ENCODE measurements at places on chromosomes 11 and 22.

DNA sequence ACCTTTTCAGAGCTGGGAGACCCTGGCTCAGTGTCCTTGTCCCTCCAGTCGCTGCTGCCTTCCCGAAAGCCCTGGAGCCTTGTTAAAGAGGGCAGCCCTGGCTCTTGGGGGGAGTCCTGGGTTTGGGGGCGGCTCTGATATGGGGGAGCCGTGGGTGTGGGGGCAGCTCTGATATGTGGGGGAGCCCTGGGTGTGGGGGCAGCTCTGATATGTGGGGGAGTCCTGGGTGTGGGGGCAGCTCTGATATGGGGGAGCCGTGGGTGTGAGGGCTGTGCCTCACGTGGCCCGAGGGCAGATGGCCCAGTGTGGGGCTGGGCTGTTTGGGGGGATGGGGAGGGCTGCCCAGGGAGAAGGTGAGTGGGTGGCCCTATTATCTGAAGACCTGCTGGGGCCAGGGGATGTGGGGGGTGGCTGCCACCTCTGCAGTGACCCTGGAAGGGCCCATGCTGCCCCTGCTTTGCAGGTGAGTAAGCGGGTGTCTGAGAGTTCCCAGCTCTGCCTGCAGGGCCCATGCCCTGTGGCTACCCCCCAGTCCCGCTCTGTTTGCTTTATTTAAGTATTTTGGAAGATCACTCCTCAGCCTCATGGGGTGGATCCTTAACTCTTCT, 30.9 kb upstream of the GRAMD4 start:
- DNase-seq = no peak

GRCh38 chr11:58259983-58260382, 8.1 kb downstream of the OR10W1 start:
- DNase-seq = no peak

DNA sequence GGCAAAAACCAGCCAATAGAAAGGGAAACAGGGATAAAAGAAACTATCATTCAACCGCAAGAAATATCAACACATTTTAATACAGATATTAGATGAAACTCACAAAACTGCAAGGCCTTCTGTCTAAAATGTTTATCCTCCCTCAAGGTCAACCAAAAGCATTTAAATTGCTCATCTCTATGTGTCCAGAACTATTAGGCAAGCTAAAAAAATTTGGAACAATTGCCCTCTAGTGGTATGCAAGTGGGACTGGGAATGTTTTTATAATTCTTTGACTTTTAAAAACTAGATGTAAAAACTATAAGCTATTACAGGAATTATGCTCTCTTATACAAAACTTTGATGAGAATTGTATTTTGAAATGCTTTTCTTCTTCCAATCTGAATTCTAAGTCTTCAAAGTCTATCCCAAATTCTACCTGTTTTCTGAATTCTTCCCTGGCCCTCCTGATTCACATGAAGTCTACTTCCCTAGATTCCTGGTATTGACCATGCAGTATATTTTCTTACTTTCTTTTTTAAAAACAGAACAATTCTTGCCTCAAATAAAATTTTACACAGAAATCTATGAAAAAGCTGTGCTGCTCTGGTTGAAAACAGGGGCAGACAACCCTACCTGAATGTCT, 4.9 kb downstream of the CWC15 start:
- no peak for DNase-seq

GRCh38 chr11:104705490-104706190, 192.6 kb downstream of the CASP12 start:
- no peak for DNase-seq

- DNase-seq = no peak
Observed at GRCh38 chr11:117835576-117835975, 11.0 kb upstream of the FXYD2 start.

- no peak for DNase-seq
Observed at GRCh38 chr11:118319337-118319707, 14.8 kb downstream of the CD3E start.

DNA sequence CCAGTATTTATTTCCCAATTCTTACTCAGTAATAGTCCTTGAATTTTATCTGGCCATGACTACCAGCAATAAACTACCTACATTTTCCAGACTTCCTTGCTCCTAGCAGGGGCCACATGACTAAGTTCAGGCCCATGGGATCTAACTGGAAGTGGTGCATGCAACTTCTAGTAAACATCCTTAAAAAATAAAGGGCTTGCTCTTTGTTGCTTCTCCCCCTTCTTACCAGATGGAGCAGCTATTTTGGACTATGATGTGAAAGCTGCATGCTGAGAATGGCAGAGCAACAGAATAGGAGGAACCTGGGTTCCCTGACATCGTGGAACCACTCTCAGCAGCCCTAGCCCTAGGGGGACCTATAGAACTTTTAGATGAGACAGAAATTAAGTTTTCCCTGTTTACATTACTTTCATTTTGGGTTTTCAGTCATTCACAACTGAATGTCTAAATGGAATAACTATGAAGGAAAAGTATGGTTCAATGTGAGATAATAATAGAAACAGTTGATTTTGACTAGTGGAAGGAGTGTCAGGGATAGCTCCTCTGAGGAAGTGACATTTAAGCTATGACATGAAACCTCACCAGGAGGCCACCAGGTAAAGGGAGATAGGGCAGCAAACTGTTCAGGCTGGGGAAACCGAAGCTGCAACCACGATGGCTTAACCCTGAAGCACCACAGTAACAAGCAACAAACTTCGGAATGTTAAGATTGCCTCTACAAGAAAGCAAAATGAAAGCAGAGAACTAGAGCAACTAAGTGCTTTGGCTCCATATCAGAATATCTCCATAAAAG, 48.9 kb downstream of the PHF21A start:
- DNase-seq = no peak

- DNase-seq = no peak
Observed at GRCh38 chr22:33162196-33162595, 104.0 kb upstream of the SYN3 start.

GRCh38 chr11:110710628-110711381, 1.4 kb downstream of the ARHGAP20 start:
- DNase-seq = no peak

DNA sequence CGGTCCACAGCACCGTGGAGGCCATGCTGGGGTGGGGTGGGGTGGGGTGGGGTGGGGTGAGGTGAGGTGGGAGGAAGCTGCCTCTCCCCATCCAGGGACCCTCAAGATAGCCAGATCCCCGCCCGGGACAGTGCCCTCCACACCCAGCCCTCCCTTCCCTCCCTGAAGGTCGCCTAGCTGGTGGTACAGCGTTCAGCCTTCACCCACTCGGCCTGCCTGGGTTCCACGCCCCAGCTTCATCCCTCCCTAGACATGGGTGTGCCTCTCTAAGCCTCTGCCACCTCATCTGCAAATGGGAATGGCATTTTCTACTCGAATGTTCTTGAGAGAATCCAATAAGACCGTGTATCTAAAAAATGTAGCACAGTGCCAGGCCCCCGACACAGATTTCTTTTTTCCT, 17.8 kb downstream of the KCTD17 start:
- DNase-seq = no peak

DNA sequence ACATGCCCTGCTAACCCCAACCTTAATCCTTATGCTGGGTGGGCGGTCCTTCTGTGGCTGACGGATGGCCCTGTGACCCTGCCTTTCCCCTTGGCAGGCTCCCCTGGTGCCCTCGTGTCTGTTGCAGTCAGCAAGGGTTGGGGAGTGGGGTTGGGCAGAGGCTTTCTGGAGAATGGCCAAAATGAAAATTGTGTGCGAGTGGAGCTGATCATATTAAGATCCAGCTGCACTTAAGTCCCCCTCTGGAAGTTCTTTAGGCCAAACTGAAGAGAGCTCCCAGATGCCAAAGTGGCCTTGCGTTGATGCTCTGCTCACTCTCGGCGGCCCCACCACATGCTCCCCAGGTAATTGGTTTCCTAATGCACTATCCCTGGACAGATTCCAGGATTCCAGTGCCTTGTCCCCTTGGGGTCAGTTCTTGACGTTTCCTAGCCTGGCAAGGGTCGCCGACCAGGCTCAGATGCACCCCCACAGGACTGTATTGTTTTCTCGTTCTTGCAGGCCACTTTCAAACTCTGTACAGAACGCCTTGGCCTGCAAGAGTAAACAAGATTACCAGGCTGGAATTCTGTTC, 16.4 kb upstream of the C11orf96 start:
- no peak for DNase-seq

GRCh38 chr11:65424205-65425104, 1.9 kb downstream of the NEAT1 start:
- no peak for DNase-seq

GRCh38 chr11:8354622-8355415, 91.1 kb upstream of the LMO1 start:
- no peak for DNase-seq

- DNase-seq = peak; percentile 14
Observed at GRCh38 chr22:26536056-26536761, 23.9 kb upstream of the TFIP11 start.

DNA sequence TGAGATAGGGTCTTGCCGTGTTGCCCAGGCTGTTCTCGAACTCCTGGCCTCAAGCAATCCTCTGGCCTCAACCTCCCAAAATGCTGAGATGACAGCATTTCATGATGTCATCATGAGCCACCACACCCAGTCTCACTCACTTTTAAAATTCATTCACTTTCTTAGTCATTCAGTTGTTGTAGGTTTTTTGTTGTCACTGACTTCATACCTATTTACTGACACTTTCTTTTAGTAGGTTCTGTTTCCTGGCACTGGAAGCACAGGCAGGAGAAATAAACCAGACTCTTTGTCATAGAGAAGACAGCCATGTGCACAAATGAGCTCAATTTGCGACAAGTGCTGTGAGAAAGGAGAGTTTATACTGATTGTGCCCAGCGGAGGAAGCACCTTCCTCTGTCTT, 10.5 kb downstream of the ART5 start:
- no peak for DNase-seq

- DNase-seq = no peak
Observed at GRCh38 chr22:19195796-19196731, 17.5 kb upstream of the SLC25A1 start.

GRCh38 chr11:11708256-11708655, 86.5 kb upstream of the GALNT18 start:
- no peak for DNase-seq

DNA sequence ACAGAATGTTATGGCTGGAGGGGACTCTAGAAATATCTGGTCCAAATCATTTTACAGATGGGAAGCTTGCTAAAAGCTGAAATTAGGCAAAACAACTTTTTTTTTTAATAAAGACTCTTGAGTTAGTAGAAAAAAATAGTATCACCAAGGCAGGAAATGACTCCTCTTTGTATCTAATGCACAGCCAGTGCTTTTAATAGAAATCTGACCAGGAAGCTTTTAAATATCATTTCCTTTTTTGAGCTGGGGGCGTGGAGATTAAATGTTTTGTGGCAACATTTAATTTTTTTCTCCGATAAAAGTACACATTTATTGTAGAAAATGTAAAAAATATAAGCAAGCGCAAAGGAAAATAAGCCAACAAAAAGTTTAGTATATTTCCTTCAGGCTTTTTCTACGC, 22.5 kb downstream of the TRAF6 start:
- DNase-seq = no peak

- DNase-seq = no peak
Observed at GRCh38 chr11:82229341-82229740, 504.3 kb downstream of the FAM181B start.

DNA sequence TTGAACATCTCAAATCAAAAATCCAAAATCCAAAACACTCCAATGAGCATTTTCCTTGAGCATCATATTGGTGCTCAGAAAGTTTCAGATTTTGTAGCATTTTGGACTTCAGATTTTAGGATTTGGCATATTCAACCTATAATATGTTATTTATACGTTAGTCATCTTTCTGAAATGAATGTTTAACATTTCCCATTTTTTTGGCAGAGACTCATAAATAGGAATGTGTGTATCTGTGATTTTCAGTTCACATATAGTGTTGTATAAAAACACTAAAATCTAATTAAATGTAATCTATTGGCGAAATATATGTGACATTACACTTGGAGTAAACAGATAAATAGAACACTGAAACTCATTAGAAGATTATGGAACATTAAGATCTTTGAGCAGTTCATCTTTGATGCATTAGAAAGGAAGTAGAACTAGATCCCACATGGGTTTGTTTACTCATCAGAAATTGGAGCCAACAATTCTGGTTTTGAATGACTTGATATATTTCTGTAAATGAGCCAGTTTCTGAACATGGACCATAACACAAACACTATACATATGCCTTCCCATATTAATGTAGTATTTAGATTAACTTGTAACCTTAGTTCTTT, 153.1 kb downstream of the UVRAG start:
- DNase-seq = no peak

- DNase-seq = no peak
Observed at GRCh38 chr11:110896358-110896757, 184.1 kb upstream of the ARHGAP20 start.

GRCh38 chr22:46119093-46119728, 31.1 kb upstream of the PPARA start:
- no peak for DNase-seq

GRCh38 chr11:17197431-17197898, 10.3 kb downstream of the PIK3C2A start:
- DNase-seq = no peak

DNA sequence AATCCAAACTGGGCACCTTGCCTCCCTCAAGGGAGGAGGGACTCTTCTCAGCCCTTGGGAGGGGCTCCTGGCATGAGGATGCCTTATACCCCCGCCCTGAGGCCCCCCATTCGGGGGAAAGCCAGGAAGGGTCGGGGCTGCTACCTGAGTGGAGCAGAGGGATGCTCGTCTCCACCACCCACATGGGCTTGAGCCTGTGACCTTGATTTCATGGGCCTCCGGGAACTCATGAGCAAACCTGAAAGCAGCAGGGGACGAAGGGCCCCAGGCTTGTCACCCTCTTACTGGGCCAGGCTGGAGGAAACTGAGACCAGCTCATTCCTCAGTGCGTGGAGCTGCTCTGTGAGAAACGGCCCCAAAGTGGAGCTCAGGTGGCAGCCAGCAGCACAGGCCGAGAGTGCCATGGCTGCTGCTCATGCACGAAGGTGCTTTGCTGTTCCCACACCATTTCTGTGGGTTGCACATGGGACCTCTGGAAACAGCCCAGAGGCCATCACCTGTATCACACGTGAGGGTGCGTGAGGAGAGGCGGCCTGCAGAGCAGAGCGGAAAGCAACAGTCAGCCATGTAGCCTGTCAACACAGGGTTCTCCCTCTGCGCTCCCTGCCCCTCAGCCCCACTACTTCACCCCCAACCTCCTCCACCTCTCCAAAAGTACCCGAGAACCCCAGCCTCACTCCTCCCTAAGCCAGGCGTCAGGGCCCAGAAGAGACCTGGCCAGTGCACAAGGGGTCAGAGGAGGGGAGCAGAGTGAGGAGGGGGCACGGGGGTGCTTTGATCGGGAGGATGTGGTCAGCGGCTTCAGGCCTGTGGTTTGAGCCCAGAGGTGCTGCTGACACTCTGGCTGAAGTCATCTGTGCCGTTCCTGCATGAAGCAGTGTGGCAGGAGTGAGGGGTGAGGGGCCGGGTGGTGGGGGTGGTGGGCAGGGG, 14.1 kb upstream of the IL2RB start:
- DNase-seq = no peak

- DNase-seq = no peak
Observed at GRCh38 chr11:126146454-126147192, 64.8 kb downstream of the RPUSD4 start.

Data from H54 (cell line).